ENCODE measurements at places on chromosomes 7 and 10.

- DNase-seq, result no peak
Measured at GRCh38 chr10:80448209-80448942, 5.7 kb upstream of the TSPAN14 start.

DNA sequence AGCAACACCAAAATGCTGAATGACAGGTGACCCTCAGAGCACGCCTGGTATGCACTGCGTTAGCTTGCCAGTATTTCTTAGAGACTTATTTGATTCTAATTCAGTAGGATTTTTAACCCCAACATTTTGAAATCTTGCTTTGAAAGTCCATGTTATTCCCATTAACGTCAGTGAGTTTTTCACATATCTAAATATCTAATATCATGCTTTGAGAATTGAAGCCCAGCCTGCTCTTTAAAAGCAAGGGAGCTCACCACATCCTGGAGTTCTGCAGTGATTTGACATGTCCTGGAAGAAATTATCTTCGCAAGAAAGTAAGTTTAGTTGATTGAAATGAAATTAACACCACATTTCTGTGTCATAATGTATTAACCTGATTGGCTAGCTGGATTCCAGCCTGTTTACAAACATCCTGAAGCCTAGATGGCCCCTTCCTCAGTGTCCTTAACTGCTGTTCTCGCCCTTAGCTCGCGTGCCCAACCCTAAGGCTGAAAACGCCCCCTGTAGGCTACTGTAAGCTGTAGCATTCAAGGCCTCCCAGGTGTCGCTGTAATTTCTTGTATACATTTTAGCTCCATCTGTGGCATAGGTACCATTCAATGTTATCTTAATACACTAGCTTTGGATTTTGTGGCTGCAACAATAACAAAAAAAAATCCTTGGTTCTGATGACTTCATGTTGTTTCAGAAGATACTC, 191.5 kb downstream of the MGMT start:
- DNase-seq, result no peak

- no peak for DNase-seq
Measured at GRCh38 chr7:87318741-87319140, 26.7 kb upstream of the CROT start.

- no peak for DNase-seq
Measured at GRCh38 chr10:27687326-27687725, 58.3 kb downstream of the MKX start.

All from NCI-H226 (cell line).